Activated CD4-positive, alpha-beta T cell treated with anti-CD3 and anti-CD28 coated beads, Interleukin-2, amount 50 U/mL, for 48 hours (primary cell): ENCODE measurements at places on chromosomes 3 and 15.
A peak's percentile ranks its signal among the peaks of the same experiment; 100 is the strongest.

- no peak for DNase-seq
These were observed 305.0 kb upstream of the C2CD4B start for GRCh38 chr15:62469874-62470688.

DNA sequence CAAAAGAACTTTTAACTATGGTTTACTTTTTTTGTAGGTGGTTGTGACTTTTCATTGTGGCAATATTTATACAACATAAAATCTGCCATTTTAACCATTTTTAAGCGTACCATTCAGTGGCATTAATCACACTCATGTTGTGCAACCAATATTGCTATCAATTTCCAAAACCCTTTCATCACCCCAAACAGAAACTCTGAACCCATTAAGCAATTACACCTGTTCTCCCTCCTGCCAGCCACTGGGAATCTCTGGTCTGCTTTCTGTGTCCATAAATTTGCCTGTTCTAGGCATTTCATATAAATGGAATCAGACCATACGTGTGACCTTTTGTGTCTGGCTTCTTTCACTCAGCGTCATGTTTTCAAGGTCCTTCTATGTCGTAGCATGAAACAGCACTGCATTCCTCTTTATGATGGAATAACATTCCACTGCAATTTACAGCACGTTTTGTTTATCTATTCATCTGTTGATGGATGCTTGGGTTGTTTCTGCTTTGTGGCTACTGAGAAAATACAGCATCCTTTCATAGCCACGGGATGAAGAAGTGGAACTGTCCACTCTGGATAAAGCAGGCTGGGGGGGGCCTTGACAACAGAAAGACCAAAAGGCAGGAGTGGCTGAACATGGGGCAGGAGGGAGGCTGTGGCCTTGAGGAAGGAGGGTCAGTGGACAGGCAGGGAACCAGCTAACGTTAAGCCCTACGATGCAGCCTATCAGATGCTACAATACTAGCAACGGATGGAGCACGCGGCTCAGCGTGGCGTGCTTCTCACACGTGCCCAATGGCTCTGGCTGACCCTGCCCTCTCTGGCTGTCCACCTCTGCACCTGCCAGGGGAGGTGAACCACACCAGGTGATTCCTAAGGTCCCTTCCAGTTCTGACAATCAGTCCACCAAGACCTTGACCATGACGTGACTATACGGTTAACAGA lies 110.9 kb downstream of the SEC22A start:
- no peak for DNase-seq

DNA sequence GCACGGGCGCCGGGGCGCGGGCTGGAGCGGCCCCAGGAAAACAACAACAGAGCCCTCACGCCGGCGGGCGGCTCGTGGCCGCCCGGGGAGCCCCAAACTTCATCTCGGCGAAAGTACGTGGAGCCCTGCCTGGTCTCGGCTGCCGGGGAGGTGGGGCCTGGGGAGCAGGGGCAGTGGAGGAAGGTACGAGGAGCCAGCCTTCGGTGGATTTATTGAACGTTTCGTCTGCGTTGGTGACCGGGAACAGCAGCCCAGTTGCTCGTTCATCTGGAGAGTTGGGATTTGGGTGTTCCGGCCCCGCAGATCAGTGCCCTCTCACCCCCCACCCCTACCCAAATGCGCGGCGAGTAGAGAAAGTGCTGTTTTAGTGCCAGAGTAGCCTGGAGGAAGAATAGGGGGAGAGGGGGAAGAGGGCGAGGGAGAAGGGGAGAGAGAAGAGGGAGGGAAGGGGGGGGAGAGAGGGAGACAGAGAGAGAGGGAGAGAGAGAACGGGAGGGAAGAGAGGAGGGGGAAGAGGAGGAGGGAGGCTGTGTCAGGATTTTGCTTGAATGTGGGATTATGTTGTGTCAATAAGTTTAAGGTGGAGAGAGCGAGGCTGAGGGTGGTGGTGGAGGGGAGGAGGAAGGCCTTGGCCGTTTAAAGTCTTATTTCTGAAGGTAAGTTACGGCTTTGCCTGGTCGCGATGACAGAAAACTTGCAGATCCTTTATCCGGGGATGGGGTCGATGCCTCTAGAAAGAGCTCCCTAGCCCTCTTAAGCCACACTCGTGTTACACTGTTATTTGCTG lies 970 bp downstream of the BBX start:
- DNase-seq: peak; percentile 55

DNA sequence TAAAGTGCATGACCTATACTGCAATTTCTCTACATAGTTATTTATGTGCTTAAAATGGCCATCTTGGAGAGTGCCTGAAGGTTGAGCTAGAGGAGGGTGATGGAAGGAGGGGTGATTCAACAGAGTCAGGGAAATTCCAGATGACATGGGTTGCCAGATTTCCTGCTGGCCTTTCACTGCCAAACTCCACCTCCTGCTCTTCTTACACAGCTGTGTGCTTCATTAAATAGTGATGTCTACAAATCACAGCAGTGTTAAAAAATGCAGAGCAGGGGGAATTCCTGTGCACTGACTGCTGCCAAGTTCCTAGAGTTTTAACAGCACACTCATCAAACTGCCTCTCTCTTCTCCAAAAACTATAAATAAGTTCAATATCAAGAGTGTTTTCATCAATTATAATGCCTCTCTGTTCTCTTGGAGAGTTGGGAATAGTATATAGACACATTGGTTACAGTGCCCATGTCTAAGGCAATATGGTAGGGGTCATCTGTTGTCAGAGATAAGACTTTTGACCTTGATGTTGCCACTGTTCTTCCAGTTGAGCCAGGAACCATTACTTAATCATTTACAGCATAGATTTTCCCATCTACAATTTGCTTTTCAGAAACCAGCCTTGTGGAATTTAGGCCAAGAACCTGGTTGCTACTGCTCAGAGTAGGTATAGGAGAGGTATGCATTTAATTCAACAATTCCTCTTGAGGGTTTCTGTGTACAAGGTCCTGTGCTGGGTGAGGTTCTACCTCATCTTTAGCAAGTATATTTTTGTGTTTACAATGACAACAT lies 79.6 kb downstream of the TP63 start:
- no peak for DNase-seq

- DNase-seq: peak; percentile 60
These were observed 171.1 kb upstream of the ICE2 start for GRCh38 chr15:60649845-60650548.

DNA sequence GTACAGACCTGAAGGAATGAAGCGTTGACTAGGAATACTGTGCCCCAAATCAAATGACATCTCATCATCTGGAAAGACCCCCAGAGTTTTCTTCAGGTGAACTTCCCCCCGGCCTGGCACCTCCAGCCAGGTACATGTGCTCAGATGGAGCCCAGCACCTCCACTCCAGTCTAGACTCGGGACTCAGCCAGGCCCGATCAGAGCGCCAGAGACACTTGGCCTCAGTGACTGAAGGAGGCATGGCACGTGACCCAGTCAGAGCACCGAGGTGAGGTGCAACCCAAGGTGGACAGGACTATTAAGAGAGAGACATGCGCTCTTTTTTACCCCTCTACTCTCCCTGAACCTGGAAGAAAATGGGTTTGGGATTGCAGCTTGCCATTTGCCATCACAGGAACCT lies 48.5 kb downstream of the CD47 start:
- DNase-seq: no peak

- DNase-seq: peak; percentile 57
These were observed 777 bp downstream of the LOXL1 start for GRCh38 chr15:73927003-73927475.

DNA sequence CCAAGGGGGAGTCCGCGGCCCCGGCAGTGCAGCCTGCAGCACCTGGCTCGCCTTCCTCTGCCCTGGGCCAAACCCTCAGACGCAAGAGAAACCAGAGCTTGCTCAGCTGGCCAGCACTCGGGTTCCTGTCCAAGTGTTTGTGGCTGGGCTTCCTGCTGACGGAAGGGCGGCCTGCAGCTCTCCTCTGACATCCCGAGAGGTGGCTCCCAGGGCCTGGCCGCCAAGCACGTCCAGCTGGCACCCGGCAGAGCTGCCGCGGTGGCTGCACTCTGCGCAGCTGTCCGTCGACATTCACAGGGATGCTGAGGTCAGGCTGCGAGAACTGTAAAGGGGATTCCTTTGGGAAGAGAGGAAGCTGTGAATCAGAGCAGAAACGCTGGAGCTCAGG lies 85.6 kb downstream of the CPN2 start:
- no peak for DNase-seq

- DNase-seq: no peak
These were observed 548 bp upstream of the PSMD6 start for GRCh38 chr3:64023861-64024223.

DNA sequence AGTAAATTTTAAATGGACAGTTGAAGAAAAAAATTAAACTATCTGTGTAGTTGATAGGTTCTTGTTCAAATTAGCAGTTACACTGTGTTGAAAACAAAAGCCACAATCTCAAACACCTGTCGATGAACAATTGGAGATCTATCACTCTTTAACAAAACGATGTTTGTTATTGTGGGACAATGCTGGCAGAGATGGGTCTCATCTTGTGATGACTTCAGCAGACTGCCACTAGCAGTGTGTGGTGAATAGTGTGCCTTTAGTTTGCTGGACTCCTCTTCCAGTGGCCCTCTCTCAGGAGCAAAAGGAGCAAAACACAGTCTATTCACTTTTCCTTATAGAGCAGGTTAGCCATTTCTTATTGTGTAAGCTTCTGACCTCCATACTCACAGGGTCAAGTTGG lies 14.7 kb upstream of the TRIM59 start:
- no peak for DNase-seq

DNA sequence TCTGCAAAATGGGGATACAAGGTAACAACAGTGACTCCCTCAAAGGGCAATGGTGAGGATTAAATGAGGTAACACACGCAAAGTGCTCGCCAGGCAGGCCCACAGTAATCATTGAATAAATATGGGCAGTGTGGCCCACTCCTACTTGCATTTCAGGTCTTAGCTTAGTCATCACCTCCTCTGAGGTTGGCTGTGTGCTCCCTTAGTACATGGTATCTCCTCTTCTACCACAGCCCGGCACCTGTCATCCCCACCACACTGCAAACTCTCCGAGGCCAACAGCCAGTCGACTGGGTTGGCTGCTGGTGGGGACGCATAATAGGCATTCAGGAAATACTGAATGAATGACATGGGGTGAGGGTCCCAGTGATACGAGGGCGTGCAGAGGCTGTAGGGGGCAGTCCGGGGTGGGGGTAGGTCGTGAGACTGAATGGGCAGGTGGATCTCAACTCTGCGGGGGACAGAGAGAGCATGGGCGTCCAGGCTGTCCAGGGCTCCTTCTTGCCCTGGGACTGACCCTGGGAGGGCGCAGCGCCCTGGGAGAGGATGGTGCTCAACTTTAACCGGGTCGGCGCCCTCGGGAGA lies 375 bp upstream of the MYZAP start:
- peak; percentile 21 for DNase-seq

- DNase-seq: no peak
These were observed 70.4 kb upstream of the TAMM41 start for GRCh38 chr3:11917051-11917450.

DNA sequence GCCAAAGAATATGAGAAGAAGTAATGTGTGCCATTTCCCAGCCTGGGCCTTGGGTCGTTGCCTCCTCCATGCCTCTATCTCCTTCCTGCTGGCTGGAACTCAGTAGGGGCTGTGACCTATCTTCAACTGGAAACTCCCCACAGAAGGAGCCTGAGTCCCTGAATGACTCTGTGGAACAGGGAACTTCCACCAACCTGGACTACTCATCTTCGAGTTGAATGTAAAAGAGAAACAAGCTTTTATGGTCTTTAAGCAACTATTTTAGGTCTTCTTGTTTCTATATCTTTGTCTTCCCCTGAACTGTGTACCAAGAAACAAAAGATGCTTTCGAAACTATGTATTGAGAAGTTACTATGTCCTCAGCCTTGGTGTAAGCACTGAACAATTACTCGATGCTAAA lies 355.3 kb upstream of the NR2F2 start:
- DNase-seq: no peak

- no peak for DNase-seq
These were observed 76.9 kb downstream of the TRIM69 start for GRCh38 chr15:44813231-44813630.

- no peak for DNase-seq
These were observed 350.3 kb upstream of the DPPA4 start for GRCh38 chr3:109687626-109688025.

DNA sequence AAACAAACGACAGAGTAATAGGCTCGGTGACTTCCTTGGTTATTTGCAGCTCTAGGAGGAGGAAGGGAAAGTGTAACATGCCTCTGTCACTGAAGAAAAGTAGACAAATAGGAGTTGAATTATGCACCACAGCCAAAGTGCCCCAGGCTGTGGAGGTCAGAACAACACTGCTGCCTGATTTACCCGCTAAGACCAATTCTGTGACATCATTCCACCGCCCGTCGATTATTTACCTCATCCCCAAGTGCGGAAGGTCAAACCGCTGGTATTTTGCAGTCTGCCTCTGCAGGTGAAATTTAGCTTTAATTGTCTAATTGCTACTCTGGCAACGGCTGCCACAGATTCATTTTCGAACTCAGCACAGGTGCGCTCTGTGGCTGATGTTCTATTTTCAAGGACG lies 106.3 kb upstream of the PRICKLE2 start:
- no peak for DNase-seq

- no peak for DNase-seq
These were observed 68.7 kb downstream of the RUBCN start for GRCh38 chr3:197667968-197668367.

DNA sequence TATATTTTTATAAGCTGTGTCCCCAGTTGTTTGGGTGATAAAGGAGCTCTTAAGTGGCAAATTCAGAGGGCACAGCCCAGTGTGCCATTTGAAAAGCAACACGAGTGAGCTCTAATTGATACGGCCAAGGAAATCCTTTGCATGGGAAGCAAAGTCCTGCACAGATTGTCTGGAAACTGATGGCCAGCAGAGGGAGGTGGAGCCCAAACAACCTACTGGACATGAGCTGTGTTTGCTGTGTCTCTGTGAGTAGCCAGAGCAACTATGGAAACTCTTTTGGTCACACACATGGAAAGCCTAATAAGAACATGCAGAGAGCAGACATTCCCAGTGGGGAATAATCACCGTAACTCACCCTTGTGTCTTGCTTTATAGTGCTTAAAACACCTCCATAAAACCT lies 24.4 kb downstream of the ONECUT1 start:
- DNase-seq: no peak

- DNase-seq: no peak
These were observed 185.3 kb downstream of the FNDC3B start for GRCh38 chr3:172224560-172225214.

DNA sequence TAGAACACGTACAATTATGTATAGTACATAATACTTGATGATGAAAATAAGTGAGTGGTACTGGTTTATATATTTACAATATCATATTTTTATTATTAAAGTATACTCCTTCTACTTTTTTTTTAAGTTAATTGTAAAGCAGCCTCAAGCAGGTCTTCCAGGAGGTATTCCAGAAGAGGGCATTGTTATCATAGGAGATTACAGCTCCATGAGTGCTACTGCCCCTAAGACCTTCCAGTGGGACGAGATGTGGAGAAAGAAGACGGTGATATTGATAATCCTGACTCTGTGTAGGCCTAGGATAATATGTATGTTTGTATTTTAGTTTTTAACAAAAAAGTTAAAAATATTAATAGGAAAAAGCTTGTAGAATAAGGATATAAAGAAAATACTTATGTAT lies 40.3 kb upstream of the SCN5A start:
- no peak for DNase-seq
